Fibroblast of lung (primary cell): ENCODE measurements at places on chromosomes 16 and 17. TPM values are rescaled to one million over a fixed set of nuclear protein-coding genes. Genes with fewer than 3 reads are reported as not detected.

DNA sequence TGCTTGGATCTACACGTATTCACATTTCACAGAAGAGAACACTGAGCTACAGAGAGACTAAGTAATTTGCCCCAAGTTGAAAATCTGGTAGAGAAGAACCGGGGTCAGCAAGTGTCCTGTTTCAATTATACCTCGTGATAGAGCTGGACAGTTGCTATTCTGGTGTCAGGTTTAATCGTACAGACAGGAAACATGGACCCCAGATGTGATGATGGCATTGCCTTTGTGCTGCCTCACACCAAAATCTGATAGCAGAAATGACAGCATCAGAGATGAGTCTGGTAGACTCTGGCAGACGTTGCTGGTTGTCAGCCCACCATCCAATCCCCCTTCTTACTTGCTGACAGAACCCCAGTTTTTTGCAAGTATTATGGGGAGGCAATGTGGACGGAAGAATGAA, 112.1 kb upstream of the FOXF1 start:
- DNase-seq, result no peak

The ASGR1 gene
- 0.66 and 0.77 TPM in 2 replicates for total RNA-seq

The ABCC6 gene
- total RNA-seq, result 2.1 and 6.3 TPM in 2 replicates

The PRSS27 gene
- total RNA-seq, result 1.0 and 1.2 TPM in 2 replicates

GRCh38 chr16:51989637-51990230, 557.2 kb downstream of the TOX3 start:
- DNase-seq, result no peak

DNA sequence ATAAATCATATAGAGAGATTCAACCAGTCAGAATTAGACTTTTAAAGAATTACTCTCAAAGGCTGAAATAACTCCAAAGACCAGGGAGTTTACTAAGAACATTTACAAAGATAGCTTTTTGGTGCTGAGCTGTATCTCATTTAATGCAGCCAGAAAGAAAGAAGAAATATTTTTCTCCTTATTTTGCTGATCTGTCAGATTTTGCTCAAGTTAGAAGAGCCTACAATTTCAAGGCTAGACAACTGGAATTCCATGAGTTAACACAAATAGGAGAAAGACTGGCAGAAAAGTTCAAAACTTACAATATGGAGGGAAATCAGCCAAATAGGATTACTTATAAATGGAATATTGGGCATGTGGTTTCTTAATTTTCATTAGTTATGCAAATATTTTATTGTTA, 6.1 kb upstream of the SLFN12 start:
- no peak for DNase-seq

DNA sequence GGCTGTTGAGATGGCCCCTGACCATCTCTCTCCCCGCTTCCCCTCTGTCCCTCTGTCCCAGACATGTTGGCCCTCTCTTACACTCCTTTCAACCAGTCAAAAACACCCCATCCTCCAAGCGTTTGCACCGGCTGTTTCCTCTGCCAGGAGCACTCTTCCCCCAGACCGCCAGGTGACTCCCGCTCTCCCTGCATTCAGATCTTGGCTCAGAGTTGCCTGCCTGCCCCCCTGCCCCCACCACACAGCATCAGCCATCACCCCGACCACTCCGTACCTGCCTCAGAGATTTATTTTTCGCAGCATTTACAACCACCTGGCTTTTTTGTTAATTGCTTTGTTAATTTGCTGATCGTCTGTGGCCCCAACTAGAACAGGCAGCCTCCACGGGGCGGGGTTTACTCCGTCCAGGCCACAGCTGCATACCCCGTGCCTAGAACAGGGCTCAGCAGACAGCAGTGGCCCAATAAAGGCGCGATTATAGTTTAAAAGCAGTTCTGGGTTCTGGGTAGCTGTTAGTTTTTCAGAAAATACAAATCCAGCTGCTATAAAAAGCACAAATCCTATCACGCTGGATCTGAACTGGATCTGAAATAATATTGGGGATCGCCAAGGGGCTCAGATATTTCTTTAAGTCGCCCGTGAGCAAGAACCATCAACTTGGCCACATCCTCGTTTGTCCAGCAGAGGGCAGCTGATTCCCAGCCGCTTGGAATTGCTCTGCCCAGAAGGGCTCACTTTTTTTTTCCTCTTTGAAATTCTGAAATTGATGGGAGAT, 173.6 kb downstream of the IRF8 start:
- DNase-seq, result peak; percentile 88
